ENCODE measurements at places on chromosomes 6 and 20.

- no peak for DNase-seq
These were observed 1241.1 kb upstream of the EYS start for GRCh38 chr6:66948106-66948505.

- DNase-seq = no peak
These were observed 508.4 kb downstream of the HDGFL1 start for GRCh38 chr6:23077772-23078171.

- peak; percentile 17 for DNase-seq
These were observed 25.7 kb downstream of the TCF15 start for GRCh38 chr20:584161-584970.

DNA sequence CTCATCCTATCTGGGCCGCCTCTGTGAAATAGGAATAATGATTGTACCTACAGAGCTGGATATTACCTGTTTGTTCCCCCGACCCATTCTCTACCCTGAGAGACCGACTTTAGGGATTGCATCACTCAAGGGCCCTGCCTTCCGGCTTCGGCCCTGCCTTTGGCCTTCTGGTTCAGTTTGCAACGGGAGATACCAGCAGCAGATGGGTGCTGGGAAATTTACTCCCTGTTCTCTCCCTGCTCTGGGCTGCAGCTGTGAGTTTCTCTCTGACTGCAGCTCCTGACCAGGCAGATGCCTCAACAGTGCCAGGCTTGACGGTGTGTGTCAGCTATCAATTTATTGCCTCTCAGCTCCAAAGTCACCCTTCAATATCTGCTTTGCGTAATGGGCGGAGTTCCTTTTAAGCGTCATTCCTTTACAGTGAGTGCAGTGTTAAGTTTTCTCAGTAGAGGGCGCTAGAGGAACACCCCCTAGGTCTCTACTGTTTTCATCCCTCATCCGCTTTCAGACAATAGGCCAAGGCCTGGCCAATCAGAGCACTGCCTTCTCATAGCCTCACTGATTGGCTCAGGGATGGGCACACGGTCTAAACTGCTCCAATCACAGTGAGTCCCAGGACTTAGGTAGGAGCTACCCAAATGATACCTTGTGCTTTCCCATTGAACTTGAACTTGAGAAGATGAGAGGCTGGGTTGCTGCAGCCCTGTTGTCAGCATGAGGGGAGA is 30.0 kb downstream of the KCNG1 start:
- DNase-seq = peak; percentile 57

DNA sequence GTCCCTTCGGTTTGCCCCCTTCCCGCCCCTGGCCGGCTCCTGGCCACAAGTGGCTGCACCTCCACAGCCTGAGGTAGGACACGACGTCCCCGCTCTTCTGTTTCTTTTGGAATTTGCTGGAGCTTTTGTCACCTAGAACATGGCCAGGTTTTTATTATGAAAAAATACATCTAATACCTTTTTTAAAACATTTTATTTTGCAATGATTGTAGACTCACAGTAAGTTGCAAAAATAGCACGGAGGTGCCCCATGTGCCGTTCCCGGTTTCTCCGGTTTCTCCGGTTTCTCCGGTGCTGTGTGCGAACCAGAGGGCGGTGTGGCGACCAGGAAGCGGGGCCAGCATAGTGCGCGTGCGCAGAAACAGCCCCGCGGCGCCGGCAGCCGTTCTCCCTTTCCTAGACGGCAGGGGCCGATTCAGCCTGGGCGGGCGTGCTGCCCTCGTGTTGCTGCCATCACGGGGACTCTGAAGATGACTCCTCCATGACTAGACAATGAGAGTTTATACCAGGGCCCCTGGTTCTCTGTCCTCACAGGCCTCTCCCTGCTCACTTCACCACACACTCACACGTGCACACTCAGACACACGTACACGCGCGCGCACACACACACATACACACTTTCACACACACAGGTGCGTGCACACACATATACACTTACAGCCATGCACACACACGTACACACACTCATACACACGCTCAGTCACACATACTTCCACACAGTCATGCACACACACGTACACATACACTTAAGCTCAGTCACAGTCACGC is 102.1 kb downstream of the TMEM242 start:
- peak; percentile 89 for DNase-seq

DNA sequence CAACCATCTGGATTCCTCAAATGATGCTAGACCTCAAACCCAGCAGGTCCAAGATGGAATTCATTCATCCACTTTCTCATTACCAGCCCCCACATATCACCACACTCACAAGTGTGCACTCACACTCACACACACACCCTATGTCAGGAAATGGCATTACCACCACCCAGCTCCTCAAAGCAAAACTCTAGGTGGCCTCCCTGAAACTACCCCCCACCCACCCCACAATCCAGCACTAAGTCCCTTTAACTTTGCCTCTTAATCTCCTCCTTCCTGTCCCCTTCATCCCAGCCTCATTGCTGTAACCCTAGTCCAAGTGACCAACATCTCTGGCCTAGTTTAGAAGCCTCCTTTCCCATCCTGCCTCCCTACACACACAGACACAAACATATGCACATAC is 109.4 kb downstream of the TNFAIP3 start:
- no peak for DNase-seq

DNA sequence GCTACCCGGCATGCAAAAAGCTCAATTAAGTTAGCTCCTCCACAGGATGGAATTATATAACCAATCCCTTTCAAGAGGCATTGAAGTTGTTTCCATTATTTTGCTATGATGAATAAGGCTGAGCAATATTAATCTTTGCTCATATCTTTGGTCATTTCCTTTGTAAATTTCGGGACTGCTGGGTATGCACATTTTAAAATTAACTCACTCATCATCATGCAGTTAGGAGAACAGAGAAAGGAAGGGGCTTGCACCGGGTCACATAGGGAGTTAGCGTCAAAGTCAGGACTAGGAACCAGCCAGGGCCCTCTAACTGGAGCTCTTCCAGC is 430 bp upstream of the FAM110A start:
- no peak for DNase-seq

DNA sequence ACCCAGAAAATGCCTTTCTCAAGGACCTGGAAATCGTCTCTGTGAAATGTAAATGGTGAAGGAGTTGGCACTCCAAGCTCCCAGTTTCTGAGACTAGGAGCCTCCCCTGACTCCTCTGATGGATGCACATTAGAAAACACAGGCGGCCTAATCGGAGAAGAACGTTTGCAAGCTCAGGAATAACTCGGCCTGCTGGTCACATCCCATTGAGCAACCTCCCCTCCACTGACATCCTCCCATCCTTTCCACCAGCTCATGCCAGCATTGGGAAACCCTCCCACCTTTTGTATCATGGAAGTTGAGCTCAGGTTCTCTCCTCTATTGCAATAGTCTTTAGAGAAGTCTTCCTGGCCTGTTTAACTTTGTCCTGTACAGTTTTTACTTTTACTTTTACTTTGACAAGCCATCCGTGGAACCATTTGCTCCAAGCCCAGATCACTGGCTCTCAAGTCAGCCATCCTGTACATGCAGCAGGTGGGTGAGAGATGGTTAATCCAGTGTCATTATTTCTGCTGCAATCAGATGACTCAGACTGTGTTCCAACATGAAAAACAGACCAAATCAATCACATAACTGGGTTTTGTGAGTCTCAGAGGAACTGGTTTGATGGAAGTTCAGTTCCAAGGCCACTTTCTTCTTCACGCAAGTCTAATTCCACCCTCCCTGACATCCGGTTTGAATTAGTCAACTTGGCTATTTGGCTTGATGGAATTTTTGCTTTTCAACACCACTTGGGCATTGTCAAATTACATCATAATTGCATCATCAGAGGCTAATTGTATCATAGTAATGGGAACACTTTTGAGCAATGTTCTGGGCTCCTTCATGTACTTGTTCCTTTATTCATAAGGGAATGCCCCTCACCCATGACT is 619.4 kb upstream of the CDH4 start:
- DNase-seq = peak; percentile 0

- no peak for DNase-seq
These were observed 1515.9 kb upstream of the DEFB115 start for GRCh38 chr20:29741594-29741893.

DNA sequence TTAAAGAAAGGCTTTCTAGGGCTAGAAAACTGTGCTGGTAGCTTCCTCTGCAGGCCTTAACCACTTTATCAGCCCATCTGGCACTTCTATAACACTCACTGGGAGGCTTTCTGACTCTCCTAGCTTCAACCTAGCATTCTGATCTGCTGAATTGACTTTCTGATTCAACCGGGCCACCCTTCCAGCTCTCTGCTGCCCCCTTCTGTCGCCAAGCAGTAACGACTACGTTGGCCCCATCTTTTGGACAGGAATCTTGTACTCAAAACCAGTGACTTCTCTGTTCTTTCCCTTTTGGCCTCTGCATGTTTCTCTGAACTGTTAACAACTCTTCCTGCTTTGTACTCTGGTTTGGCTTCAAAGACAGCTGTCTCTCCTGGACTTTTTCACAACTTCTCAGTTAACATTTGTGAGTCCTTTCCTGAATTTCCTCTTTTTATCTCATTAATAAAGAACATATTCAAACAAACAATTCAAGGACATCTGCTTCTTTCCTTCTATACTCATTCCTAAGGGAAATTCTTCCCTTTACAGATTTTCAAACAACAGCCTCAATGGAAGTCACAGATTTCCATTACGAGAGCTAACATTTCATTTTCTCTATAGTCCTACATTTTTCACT is 43.9 kb upstream of the FAM135A start:
- DNase-seq = peak; percentile 56

GRCh38 chr6:143695130-143695968 is 17.6 kb downstream of the PHACTR2 start:
- peak; percentile 54 for DNase-seq

- no peak for DNase-seq
These were observed 223.8 kb downstream of the NRN1 start for GRCh38 chr6:5782783-5783547.

DNA sequence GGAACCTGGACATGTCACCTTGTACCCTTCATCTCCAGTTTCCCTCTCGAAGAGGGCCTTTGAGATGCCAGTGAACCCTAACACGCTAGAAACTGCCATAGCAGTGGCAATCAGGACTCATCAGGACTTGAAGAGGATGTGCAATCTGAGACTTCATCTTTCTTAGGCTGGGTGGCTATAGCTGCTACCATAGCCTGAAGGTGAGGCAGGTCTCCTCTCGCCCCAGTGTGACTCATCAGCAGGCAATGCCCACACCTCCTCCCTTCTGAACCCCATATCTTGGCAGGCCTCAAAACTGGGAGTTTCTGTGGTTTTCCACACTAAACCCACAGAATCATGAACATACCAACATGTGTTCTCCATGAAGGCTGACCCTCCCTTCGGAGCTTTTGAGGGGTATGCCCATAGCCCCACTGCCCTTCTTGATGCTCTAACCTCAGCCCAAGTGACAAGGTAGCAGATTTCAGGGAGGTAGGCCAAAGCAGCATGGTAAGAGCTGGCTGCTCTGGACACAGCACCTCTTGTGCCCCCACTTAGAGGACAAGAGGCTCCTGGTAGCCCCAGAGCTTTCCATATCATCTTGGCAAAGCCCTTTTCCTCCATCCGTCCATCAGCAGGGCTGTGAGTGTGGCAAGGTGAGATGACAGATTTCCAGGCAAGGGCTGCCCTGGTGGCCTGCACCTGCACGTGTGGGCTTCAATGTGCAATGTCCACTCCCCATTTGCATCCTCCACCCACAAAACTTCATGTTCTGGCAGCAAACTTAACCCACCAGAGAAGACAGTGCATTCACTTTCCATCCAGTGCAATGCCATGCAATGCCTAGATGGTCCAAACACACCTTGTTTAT is 2.6 kb downstream of the BLCAP start:
- no peak for DNase-seq

- DNase-seq = no peak
These were observed 35.3 kb downstream of the DSTN start for GRCh38 chr20:17605131-17605660.

DNA sequence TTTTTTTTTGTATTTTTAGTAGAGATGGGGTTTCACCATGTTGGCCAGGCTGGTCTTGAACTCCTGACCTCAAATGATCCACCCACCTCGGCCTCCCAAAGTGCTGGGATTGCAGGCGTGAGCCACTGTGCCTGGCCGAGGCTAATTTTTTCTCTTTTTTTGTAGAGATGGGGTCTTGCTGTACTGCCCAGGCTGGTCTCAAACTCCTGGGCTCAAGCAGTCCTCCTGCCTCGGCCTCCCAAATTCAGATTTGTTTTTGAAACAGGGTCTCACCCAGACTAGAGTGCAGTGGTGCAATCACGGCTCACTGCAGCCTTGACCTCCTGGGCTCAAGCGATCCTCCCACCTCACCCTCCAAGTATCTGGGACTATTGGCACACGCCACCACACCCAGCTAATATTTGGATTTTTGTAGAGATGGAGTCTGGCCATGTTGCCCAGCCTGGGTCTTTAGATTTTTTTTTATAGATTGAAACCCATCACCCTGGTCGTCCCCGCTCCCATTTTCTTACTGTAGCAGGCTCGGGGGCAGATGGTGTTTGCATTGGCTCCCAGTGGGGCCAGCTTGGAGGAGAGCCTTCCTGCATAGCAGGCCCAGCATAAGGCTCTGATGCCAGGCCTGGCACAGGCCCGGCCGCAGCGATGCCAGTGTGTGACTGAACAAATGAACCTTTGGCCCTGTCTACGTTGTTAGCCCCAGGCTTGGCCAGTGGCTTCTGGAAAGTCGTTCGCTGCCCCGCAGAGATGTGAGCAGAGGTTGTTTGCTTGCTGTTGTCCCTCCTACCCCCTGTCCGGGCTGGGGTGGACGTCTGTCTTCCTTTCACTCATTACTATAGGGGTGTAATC is 4.3 kb upstream of the MTG2 start:
- DNase-seq = no peak

- DNase-seq = no peak
These were observed 12.8 kb upstream of the ULBP3 start for GRCh38 chr6:150081702-150082101.

DNA sequence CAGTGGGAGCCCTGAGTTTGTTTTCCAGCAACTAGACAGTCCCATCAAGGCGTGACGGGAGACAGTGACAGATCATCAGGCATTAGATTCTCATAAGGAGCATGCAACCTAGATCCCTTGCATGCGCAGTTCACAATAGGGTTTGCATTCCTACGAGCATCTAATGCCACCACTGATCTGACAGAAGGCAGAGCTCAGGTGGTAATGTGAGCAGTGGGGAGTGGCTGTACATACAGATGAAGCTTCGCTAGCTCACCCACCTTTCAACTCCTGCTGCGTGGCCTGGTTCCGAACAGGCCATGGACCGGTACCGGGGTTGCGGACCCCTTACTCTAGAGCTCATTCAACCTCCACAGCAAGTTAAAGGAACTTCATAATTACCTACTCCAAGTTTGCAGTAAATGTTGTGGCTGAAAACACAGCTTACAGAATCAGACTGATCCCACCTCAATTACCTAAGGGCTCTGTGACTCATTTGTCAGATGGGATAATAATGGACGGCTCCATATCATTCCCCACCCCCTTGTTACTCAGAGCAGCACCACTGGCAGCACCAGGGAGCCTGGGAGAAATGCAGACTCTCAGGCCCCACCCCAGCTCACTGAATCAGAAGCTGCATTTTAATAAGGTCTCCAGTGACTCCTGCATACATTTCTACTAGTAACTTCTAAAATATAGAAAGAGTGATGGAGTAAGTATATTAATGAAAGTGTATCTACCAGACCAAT is 15.7 kb downstream of the PXMP4 start:
- no peak for DNase-seq
